GM04504 (cell line): ENCODE measurements at places on chromosomes 16 and 17.

DNA sequence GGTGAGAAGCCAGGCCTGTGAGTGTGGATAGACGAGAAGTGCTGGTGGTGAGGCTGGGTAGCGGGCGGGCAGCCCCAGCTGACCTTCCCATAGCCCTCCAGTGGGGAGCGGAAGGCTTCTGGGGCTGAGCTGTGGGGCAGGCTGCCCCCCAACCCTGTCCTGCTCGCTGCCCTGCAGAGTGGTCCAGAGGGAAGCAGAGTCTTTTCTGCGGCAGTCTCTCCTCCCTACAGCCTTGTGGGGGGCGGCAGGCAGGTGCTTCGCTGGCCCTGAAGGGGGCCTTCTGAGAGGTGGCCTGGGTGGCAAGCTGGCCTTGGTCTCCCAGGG lies 3.7 kb downstream of the NLGN2 start:
- no peak for DNase-seq

DNA sequence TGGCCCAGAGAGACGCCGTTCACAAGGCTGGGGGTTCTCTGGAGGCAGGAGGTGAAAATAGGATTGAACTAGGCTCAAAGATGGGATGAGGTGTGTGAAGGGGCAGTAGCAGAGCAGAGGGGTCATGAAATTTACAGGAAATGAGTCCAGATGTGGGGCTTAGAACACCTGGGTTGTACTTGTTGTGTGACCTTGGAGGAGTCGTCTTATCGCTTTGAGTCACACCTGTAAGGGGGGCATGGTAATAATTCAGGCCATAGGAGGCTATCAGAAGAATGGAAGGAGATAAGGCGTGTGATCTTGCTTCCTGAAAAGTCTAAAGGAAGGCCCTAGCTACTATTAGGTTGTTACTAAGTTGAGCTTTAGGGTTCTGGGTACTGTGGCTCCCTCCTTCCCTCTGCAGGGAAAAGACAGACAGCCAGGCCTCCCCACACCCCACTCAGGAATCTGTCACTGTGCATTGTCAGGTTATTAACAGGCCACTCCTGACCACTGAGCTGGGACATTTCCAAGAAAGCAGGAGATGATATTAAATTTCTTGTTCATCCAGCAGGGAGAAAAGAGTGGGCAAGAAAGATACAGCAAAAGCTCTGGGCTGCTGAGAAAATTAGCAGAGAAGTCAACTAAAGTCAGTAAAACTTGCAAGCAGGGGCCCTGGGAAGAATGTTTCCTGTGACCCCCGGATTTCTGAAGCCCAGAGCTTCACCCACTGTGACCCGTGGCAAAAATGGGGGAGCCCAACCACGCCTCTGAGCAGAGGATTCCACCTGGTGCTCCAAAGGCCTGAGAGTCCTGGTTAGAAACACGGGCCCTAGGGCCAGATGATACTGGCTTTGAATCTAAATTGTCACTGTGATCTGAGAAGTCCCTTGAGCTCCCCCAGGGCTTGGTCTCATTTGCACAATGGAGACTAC lies 6.0 kb upstream of the CDC42EP4 start:
- DNase-seq = no peak

DNA sequence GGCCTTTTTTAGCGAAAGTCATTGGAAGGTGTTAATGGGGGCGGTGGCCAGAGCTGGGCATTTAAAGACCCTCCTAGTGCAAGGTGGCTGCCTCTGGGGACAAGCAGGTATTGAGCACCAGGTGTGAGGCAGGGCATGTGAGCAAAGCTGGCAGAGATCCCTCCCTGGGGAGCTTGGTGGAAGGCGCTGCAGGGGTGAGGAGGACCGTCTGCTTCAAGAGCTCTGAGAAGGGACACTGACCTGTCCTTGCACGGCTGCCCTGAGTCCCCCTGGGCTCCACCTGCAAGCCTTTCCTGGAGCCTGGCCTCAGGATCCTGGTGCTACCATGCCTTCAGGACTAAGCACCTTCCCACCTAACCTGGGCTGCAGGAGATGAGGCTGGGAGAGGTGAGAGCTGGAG lies 127.0 kb upstream of the CIBAR2 start:
- DNase-seq = no peak

GRCh38 chr17:57375040-57375769 lies 118.9 kb downstream of the MSI2 start:
- no peak for DNase-seq

DNA sequence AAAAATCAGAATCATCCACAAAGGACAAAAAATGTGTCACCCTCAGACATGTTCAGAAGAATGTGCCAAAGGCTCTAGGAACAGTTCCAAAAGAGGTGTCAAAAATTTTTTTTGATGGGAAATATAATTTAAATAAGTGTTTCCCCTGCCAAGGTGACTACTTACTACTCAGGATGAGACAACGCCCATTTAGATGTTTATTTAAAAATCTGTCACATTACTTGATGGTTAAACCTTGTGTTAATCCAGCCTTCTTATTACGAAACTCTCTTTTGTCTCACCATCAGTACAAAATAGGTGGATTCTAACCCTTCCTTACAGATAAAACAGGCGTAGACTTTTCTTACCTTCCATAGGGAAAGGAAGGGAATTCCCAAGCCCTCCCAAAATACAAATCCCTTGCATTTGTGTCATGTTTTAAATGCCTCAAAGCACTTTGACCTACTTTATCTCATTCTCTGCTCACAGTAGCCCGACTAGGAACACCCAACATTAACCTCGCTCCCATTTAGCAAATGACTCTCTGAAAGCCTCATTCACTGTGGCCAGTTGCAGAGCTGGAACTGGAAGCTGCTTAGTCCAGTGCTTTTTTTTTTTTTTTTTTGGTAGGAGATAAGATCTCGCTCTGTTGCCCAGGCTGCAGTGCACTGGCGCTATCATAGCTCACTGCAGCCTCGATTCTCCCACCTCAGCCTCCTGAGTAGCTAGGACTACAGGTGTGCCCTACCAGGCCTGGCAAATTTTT lies 5.8 kb upstream of the GNA13 start:
- no peak for DNase-seq

DNA sequence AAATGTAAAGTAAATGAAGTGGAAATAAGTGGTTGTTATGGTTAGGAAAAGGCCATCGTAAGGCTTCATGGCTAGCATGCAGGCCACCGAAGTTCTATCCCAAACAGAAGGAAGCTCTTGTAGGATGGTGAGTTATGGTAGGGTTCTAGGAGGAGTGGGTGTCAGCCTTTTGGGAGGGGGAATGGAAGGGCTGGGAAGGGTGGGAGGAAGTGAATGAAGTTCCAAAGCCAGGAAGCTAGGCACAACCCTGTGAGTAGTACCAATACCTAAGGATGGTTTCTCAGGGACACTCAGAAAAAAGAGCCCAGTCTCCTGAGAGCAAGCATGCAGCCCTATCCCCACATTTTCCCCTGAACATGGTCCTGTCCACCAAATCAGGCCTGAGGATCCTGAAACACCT lies 36.3 kb upstream of the CDRT4 start:
- DNase-seq = no peak

- no peak for DNase-seq
Observed at GRCh38 chr16:86952769-86953168, 364.4 kb downstream of the C16orf95 start.

DNA sequence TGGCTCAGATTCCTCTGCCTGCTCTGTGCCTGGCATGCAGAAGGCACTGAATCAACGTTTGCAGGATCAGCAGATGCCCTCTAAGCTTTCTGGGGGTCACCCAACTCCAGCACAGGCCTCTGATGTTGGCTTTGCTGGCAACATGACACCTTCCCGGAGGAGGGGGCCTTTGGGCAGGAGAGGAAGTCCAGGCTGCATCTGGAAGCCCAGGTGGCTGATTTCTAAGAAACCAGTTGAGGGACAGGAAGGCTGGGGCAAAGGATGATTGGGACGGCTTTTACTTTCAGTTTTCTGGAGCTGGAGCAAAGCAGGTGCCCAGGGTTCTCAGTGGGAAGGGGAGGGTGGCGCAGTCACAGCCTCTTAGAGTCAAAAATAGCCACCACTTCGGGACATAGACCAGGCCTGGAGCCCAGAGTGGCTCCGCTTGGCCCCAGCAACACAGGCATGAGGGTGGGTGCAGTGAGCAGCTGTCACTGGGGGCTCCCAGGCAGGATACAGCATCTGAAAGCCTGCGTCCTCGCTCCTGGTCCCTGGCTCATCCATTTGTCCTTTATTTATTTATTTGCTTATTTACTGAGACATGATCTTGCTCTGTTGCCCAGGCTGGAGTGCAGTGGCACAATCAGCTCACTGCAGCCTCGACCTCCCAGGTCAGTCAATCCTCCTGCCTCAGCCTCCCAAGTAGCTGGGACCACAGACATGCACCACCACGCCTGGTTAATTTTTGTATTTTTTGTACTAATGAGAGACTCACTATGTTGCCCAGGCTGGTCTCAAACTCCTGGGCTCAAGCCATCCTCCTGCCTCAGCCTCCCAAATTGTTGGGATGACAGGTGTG lies 15.1 kb downstream of the SOCS1 start:
- DNase-seq = no peak

- no peak for DNase-seq
Observed at GRCh38 chr17:57669671-57670529, 75.2 kb downstream of the CCDC182 start.

- DNase-seq = no peak
Observed at GRCh38 chr17:47703191-47703591, 9.2 kb downstream of the TBKBP1 start.

- DNase-seq = no peak
Observed at GRCh38 chr16:53849994-53850393, 146.0 kb downstream of the FTO start.

DNA sequence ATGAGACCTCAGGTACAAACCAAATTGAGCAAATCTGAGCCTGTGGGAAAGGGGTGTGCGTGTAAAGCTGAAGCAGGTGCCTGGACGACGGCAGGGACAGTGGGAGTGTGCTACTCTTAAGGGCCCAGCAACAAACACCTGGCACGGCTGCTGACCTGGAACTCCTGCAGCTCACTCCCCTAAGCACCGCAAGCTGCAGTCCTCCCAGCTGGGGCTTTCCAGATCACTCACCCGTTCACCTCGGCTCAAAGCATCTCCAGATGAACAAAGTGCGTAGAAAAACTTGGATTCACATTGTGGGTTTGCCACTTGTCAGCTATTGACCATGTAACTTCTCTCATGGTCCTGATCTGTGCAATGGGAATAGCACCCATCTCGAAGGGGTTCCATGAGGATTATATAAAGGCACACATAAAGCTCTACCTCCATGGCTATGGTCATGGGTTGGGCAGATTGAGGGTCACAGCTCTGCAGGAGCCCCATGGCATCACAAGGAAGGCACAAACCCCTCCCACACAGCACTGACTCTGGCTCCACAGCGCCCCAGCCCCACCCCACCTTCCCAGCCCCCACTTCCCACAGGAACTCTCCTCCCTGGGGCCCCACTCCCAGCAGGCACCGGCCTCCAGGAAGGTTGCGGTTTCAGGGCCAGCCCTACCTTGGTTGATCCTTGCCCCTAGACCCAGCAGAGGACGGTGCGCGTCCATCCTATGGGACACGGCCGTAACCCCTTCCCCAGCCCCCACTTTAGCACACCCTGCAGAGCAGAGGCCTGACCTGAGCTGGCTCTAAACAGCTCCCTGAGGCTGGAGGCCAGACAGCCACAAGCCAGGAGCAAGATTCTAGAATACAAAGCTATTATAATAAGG lies 21.9 kb downstream of the ST3GAL2 start:
- DNase-seq = no peak

GRCh38 chr16:17271687-17272086 lies 199.1 kb downstream of the XYLT1 start:
- no peak for DNase-seq

GRCh38 chr16:69494991-69495392 lies 70.6 kb downstream of the CYB5B start:
- no peak for DNase-seq

- DNase-seq = peak; percentile 35
Observed at GRCh38 chr17:45018848-45019711, 32.4 kb downstream of the DCAKD start.
